CD4-positive, alpha-beta T cell (primary cell): ENCODE measurements at places on chromosomes 2 and 18.

DNA sequence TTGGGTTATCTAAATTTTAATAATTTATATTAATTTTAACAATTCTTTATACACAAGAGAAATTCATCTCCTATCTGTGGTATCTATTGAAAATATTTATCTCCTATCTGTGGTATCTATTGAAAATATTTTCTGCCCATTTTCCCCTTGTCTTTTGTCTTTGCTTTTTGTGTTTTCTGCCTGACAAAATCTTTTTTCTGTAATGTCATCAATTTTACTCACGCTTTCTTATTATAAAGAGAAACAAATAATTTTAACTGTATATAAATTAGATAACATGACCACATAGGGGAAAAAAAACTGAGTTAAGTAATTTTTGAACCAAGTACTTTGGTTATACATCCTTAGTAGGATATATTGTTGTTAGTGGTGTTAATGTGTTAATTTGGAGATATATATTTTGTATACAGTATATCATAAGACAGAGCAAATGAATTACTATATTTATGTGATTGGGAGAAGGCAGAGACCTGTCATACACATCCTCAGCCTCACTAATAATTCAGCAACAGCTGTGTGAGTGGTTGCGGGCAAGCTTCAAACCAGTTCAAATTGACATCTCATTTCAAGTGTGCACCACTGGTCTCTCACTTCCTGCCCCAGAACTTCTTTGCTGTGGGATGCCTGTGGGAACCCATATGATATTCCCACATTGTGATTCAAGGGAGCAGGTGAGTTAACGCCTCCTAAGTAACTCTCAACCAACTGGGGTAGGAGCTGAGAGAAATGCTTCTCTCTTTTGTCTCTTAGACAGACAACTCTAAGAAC lies 292.4 kb downstream of the SP3 start:
- DNase-seq, result no peak

GRCh38 chr2:148989882-148990493 lies 48.5 kb upstream of the LYPD6B start:
- peak; percentile 59 for DNase-seq

DNA sequence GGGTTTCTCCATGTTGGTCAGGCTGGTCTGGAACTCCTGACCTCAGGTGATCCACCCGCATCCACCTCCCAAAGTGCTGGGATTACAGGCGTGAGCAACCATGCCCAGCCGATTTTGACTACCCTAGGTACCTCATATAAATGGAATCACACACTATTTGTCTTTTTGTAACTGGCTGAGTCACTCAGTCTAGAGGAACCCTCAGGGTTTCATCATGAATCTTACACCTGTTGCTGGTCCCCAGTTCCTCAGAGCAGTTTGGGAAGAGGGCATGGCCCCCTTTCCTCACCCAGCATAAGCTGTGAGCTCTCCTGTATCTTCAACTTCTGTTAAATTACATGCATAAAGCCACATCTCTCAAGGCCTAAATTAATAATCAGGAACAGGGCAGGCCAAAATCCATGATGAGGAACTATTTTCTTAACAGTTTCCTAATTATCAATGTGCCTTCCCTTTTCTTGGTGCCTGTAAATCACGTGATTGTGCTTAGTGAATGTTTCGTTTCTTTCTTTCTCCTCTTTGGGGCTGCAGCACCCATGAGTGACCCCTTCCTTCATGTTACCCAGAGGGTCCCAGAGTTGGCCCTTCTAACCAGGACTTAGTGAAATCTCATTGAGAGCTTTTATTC lies 20.9 kb downstream of the DYSF start:
- DNase-seq, result no peak

GRCh38 chr2:43737855-43738254 lies 36.0 kb upstream of the DYNC2LI1 start:
- DNase-seq, result no peak

DNA sequence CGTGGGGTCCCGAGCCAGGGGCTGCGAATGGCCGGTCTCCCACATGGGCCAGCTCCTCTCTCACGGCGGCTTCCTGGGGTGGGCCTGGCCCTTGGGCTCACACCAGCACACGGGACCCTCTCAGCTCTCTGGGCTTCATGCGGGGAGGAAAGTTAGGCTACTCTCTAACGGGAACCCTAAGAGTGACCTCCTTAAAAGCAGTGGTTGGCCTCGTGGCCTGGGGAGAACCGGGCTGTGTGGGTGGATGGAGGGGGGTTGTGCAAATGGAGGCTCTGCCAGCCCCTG lies 25.8 kb downstream of the RTP5 start:
- no peak for DNase-seq

- no peak for DNase-seq
These were observed 70.4 kb downstream of the CWC22 start for GRCh38 chr2:179936654-179937053.

GRCh38 chr2:75994759-75995158 lies 284.0 kb upstream of the GCFC2 start:
- no peak for DNase-seq

DNA sequence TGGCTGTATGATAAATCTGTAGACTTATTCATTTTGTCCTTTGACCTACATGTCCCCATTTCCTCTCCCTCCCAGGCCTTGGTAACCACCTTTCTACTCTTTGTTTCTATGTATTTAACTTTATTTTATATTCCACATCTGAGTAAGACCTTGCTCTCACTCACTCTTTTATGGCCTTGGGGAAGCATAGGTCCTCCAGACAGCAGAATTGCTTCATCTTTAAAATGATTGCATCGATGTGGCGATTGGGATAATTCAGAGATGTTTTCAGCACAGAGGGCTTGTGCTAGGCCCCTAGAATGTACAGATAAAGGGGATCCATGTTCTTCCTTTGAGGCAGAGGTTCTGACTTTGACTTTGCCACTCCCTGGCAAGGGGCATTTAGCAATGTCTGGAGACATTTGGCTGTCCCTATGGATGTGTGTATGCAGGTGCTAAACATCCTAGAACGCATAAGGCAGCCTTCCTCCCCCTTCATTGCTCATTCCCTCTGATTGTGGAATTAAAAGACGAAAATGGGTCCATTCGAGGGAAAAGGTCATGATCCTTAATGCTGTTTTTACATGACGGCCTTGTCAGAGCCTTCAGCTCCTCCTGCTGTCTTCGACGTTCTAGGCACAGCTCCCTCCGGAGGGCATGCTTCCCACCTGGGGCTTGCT lies 1.2 kb upstream of the GPR39 start:
- no peak for DNase-seq
